ENCODE measurements at places on chromosomes 16 and 17. TPM values are rescaled to one million over a fixed set of nuclear protein-coding genes. Genes with fewer than 3 reads are reported as not detected.

DNA sequence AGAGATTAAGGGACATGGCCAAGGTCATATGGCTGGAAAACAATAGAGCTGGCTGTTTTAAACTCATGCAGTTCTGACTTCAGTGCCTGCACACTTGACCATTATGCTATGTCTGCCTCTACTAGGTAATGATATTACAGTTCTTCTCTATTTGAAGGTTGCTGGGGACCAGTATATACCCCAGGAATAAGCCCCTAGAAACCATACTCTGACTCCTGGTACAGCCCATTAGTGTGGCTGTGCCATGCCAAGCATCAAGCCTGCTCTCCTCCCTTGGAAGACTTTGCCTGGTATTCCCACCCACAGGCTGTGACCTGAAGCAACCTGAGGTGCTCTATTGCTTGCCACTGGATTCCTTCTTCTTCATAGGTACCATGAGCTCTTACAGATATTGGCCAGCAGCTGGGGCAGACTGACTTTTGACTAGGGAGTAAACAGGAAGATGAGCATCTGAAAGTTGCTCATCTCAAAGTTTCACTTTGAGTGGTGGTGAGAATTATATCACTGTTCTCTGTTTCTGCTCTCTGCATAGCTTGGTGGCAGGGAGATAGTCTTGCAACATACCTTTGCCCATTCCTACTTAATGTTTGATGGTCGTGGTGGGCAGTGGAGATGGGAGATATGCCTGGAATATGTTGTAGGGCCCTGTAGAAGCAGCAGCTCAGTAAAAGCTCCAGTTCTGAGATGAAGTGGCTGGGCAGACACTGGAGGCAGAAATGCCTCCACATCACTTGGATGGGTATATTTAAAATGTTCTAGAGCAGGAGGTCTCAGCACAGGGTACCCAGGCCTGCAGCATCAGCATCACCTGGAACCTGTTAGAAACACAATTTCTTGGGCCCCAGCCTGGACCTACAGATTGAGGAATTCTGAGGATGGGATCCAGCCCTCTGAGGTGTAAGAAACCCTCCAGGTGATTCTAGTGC lies 274.7 kb downstream of the HS3ST4 start:
- no peak for DNase-seq

GRCh38 chr16:28537076-28537475 lies 1.7 kb downstream of the NUPR1 start:
- DNase-seq, result no peak

GRCh38 chr17:7217113-7217987 lies 2.3 kb downstream of the DLG4 start:
- DNase-seq, result peak; percentile 91

GALR2 gene
- 10.0 TPM for total RNA-seq

ABCA6 gene
- 85.0 TPM for total RNA-seq

CACNG1 gene
- total RNA-seq, result not detected
